Thymus (tissue), 14 donors: ENCODE measurements at places on chromosomes 4 and X. TPM values are rescaled to one million over a fixed set of nuclear protein-coding genes. Genes with fewer than 3 reads are reported as not detected.
A peak's percentile ranks its signal among the peaks of the same experiment; 100 is the strongest.

The HSPA4L gene
- total RNA-seq: 4.2 TPM

The ARHGEF9 gene
- 14.5 TPM for total RNA-seq

The ARX gene
- not detected for total RNA-seq

The DHRSX gene
- 12.2 TPM for total RNA-seq

The SSX4B gene
- total RNA-seq: not detected

The MAGEE2 gene
- not detected for total RNA-seq

GRCh38 chrX:18146954-18147353 lies 73.7 kb downstream of the BEND2 start:
- peak; percentile 3 for DNase-seq

GRCh38 chr4:2290488-2290887 lies 28.6 kb upstream of the MXD4 start:
- no peak for DNase-seq

- no peak for DNase-seq
These were observed 57.3 kb upstream of the FGF16 start for GRCh38 chrX:77389891-77390290.

GRCh38 chrX:97504431-97504830 lies 620.7 kb downstream of the RPA4 start:
- no peak for DNase-seq

GRCh38 chr4:7698584-7698983 lies 241.1 kb downstream of the AFAP1 start:
- no peak for DNase-seq

GRCh38 chrX:71067712-71068043 lies 456 bp downstream of the SNX12 start:
- DNase-seq: no peak

- DNase-seq: no peak
These were observed 12.9 kb downstream of the SMIM9 start for GRCh38 chrX:154821523-154821922.

- DNase-seq: no peak
These were observed 39.4 kb downstream of the RAPGEF2 start for GRCh38 chr4:159142241-159142640.

DNA sequence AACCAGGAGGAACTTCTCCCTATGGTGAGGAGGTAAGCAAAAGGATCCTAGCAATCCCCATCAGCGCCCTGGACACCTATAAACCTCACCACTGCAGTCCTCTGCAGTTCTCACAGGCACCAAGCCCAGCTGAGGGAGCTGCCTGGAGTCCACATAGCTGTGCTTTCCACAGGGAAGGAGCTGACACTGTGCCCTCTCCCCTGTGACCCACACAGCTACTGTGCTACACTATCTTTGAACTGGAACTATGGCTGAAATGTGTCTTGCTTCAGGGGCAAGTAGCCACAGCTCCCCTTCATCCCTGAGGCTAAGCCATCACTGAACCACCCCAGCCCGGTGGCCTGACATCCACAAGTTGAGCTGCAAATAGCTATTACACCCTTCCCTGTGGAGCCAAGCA lies 208.5 kb upstream of the RPL34 start:
- DNase-seq: no peak

DNA sequence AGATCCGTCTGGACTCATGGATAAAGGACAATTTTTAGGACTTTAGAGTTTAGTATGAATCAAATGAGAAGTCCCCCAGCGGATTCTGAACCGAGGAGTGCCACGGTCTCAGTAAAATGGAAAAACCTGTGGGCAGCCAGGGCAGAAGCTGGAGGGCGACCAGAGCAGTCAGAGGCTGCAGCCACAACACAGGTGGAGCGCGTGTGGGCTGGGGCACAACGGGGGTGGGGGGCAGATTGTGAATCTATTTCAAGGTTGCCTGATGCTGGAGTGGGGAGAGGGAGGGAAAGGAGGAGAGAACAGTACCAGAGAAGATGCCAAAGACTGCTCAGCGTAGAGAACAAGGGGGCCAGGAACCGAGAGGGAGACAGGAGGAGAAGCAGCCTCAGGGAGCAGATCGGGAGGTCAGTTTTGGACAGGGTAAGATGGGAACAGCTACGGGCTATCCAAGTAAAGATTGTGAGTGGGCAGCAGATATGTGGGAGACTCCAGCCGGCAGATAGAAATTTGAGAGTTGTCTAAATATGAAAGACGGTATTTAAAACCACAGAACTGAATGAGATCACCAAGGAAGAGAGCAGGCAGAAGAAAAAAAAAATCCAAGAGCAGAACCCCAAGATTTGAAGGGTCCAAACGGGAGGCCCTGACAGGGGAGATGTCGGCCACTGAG lies 9.5 kb downstream of the FAT1 start:
- DNase-seq: no peak

DNA sequence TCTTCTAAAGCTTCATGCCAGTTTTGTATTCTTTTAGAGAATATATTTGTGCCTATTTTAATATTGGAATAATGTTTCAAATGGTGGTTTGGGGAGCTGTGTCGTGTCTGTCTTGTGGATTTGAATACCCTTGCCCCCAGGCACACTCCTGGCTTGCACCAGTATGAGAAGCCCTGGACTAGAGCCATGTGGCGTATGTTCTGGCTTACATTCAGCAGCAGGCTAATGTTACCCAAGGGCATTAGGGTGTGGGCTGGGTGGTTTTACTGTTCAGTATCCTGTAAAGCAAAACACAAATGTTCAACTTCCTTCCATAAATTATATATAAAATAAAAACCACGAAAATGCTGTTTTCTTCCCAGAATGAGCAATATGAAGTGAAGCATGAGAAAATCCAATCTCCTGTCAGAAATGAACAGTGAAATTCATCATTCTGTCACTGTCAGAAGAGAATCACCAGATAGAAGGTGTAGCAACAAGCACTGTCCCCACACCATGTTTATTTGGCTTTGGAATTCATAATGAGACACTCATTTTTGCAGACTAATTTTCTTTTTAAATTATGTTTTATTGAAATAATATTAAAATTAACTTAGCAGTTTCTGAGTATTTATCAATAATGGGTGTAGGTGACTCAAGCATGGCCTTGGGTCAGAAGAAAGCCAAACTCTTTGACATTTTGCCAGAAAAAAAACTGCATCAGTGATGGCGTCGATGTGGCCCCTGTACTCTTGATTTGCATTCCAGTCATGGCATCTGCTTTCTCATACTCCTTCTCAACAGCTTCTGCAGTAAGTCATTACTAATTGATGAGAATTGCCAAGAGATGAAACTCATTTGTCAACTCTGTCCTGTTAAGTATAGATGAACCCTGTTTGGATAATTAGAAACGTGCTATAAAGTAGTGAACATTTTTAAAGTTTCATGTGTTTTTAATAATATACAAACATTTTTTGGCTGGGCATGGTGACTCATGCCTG lies 43.8 kb downstream of the WWC2 start:
- no peak for DNase-seq

DNA sequence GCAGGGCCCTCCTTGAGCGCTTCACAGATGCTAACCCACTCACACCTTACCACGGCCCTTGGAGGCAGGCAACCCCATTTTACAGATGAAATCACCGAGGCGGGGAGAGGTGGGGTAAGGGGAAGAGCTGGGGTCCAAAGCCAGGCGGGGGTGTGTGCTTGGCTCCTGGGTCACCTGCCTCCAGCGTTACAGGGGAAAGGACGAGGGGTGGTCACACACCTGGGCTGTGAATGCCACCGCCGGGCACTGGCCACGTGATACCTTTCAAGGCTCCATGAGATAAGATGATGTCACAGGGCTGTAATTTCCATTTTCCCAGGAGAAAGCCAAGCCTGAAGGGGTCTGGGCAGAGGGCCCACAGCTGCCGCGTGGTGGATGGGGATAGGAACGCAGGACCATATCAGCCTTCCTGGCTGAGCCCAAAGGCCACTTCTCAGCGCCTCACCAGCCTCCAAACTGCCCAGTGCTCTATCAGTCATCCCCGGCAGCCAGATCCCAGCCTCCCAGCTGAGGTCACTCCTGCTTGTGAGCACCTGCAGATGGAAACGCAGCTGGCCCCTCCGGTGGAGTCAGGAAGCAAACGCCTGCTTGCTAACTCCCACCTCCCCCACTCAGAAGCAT lies 62.4 kb upstream of the CRMP1 start:
- no peak for DNase-seq

- no peak for DNase-seq
These were observed 1743.0 kb upstream of the TENM3 start for GRCh38 chr4:180500154-180500553.

- DNase-seq: no peak
These were observed 41.0 kb downstream of the RAI2 start for GRCh38 chrX:17820100-17820499.

GRCh38 chr4:168247603-168248002 lies 70.9 kb downstream of the DDX60 start:
- DNase-seq: no peak

GRCh38 chr4:76896614-76897535 lies 1.1 kb downstream of the SOWAHB start:
- peak; percentile 11 for DNase-seq

- no peak for DNase-seq
These were observed 200.3 kb upstream of the TENM3 start for GRCh38 chr4:182042945-182043344.
